ENCODE measurements at places on chromosomes 7 and 10.

GRCh38 chr10:34911661-34912205 lies 96.6 kb upstream of the PARD3 start:
- no peak for DNase-seq

DNA sequence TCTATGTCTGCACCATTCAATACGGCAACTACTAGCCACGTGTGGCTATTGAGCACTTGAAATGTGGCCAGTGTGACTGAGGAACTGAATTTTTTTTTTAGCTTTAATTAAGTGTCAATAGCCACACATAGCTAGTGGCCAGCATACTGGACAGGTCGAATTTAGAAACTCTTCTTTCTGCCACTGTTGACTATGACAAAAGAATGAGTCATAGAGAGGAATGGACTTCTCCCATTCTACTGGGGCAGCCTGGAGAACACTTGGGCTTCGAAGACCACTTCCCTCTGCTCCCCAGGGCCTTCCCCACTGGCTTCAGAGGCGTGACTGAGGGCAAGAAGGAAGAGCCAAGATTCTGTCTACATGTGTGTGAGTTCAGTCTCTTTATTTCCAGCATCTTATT lies 137.5 kb downstream of the SNX10 start:
- DNase-seq = no peak

DNA sequence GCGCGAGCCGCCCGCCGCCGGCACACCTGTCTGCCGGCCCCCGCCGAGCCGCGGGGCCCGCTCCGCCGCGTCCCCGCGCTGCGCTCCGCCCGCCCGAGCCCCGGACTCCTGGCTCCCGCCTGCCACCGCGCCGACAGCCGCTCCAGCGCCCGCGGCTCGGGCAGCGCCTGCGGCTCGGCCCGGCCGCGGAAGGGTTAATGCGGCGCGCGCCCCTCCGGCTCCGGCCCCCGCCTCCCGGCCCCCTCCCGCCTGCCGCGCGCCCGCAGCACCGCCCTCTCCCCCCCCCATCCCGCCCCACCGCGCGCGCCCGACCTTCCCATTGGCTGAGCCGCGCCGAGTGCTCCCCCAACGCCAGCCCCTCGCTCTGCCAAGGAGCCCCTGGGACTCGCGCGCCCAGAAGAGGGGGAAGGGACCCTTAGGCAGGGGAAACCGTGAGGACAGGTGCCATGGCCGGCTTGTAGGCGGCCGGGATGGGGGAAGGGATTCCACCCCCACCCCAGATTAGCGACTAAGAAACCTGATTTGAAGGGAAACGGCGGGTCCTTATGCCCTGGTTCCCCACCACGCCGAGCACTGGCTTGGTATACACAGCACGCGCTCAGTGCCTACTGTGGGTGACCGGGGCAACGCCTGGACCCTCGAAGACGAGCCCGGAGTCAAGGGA lies at the start of gene KCNH2:
Gene KCNH2, minus strand, starts transcription at position 196 of the 664 bp plus-strand sequence. CDS start 408 bp downstream, outside the sequence.
- no peak for DNase-seq

- DNase-seq = no peak
Observed at GRCh38 chr7:5419539-5420066, 4.0 kb downstream of the TNRC18 start.

- no peak for DNase-seq
Observed at GRCh38 chr10:7397049-7398035, 13.5 kb downstream of the SFMBT2 start.

GRCh38 chr7:18119985-18120384 lies 92.3 kb upstream of the PRPS1L1 start:
- no peak for DNase-seq

DNA sequence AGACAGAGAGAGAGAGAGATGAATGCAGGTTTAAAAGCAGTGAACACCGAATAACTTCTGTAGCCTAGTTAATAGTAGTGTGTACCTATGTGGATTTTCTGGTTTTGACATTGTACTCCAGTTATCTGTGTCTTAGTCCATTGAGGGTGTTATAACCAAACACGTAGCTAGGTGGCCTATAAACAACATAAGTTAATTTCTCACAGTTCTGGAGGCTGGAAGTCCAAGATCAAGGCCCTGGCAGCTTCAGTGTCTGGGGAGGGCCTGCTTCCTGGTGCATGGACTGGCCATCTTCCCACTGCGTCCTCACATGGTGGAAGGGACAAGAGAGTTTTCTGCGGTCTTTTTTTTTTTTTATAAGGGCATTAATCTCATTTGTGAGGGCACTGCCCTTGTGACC lies 23.5 kb downstream of the AOC1 start:
- DNase-seq = no peak

GRCh38 chr7:35983626-35984025 lies 169.4 kb upstream of the EEPD1 start:
- no peak for DNase-seq

- no peak for DNase-seq
Observed at GRCh38 chr10:71968553-71969474, 4.6 kb downstream of the CHST3 start.

DNA sequence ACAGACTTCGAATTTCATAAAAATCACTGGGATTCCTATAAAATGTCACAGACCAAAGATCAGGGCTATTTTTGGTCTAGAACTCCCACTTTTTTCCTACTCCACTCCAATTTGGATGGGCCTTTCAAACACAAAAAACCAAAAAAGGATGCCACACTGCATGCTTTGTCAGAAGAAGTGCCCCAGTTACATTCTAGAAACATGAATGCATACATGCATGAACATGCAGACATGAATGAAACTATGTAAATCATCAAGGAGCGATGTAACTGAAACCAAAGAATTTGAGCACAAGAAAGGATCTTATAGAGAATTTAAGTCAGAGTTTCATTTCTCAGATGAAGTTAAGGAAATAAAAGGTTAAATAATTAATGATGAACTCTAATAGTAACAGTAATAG lies 31.8 kb upstream of the FAM133B start:
- DNase-seq = no peak

GRCh38 chr10:118007773-118008172 lies 39.0 kb downstream of the RAB11FIP2 start:
- no peak for DNase-seq

GRCh38 chr10:122733443-122733842 lies 33.8 kb upstream of the C10orf120 start:
- no peak for DNase-seq

DNA sequence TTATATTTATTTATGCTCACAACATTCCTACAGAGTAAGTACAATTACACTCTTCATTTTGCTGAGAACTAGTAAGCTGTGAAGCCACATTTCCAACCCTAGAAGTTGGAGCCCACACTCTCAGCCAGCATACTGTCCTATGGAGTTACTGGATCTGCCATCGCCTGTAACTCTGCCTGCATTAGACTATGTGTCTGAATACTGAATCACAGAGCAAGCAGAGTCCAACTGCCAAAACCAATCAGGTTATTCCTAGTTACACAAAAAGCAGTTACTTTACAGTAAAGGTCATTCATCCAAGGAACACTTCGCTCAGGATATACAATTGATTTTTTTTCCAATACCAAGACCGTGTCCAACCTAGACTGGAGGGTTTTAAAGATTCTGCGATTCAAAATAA lies 21.5 kb downstream of the CTAGE6 start:
- no peak for DNase-seq

DNA sequence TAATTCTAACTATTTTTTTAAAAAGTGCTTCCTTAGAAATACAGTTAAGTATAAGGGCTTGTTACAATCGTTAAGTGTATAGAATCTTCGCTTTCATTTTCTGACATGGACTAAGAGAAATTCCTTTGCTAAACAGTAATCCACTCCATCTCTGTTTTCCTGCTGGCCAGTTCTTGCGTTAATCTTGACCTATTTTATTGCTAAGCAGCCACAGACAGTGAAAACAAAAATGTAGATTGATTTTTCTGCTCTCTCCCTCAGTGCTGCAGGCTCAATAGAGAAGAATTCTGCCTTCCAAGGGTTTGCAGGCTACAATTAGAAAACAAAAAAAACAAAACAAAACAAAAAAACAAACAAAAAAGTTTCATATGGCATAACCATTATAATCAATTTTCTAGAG lies 310.4 kb upstream of the ADARB2 start:
- DNase-seq = no peak

- no peak for DNase-seq
Observed at GRCh38 chr7:87926581-87927461, 7.2 kb upstream of the ADAM22 start.

DNA sequence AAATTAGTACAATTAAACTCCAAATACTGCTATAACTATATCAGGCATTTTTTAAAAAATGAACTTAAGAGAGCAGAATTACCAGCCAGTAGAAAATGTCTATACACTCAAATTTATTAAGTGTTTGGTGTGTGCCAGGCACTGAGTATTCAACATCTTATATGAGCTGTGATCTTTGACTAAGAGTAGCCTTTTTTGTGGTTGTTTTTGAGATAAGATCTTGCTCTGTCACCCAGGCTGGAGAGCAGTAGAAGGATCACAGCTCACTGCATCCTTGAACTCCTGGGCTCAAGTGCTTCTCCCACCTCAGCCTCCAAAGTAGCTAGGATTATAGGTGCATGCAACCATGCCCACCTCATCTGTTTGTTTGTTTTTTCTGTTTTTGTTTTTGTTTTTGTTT lies 102.5 kb upstream of the CELF2 start:
- no peak for DNase-seq

GRCh38 chr10:65847436-65848230 lies 1078.2 kb upstream of the LRRTM3 start:
- DNase-seq = no peak

DNA sequence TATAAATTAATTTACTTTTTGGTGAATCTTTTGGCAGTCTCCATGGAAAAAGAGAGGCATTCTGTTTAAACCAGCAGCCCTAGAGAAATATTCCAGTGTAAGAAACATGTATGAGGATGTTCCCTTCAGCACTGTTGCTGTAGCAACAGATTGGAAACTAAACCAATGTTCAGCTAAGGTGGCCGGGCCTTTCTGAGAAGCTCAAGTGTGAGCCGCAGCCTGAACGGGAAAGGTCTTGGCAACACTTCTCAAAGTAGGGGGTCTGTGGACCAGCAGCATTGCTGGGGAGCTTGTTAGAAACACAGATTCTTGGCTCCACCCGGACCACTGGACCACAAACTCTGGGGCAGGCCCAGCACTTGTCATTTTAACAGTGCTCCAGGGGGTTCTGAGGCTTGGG lies 36.2 kb downstream of the RAMP3 start:
- DNase-seq = no peak

DNA sequence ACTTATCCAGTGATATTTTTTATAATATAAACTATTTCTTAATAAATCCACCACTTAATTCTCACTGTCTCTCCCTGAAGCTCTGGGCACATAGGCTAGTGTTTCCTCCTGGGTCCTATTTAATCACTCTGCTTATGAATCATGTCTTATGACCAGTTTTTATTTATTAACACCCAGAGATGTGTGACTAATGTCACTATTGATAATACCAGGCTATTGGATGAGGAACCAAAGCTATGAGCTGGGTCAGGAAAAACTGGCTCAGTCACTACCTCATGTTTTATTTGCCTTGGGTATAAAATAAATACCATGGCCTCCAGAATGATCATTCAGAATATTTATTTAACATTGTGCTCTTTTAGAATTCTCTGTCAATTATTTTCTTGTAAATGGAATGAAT lies 5.2 kb downstream of the SEMA3E start:
- no peak for DNase-seq

- no peak for DNase-seq
Observed at GRCh38 chr7:51577390-51577789, 260.8 kb upstream of the COBL start.

DNA sequence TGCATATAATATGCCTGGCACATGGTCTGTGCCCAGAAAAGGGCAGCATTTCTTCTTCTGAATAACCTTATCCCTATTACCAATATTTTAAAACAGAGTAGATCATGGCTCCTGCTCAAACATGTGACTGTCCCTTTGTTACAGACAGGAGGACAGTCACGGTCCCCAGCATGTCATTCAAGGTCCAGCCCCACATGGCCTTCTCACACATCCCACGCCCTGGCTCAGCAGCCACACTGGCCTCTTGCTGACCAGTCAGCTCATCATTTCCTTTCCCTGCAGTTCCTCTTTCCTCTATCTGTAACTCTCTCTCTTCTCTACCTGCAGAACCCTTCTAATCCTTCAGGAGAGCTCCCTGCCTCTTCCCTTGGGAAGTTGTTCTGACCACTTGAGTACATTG lies 167.8 kb downstream of the CHN2 start:
- no peak for DNase-seq

- DNase-seq = no peak
Observed at GRCh38 chr7:112575864-112576263, 95.1 kb downstream of the LSMEM1 start.

GRCh38 chr7:77439572-77439971 lies 23.4 kb upstream of the GSAP start:
- DNase-seq = no peak

DNA sequence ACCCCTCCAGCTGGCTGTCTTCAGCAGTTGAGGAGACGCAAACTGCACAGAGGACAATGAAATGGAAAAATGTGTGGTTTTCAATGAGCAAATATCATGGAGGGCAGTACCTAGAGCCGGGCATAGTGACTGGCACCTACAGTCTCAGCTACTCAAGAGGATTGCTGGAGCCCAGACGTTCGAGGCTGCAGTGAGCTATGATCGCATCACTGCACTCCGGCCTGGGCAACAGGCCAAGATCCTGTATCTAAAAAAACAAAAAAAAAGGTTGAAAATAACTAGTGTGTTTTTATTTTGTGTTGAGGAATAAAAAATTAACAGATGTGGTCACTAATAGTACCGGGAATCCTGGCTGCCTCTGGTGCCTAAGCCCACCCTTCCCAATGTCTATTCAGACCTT lies 345.5 kb downstream of the GALNT17 start:
- DNase-seq = no peak
